MCF 10A (cell line): ENCODE measurements at places on chromosomes 1 and 21.

DNA sequence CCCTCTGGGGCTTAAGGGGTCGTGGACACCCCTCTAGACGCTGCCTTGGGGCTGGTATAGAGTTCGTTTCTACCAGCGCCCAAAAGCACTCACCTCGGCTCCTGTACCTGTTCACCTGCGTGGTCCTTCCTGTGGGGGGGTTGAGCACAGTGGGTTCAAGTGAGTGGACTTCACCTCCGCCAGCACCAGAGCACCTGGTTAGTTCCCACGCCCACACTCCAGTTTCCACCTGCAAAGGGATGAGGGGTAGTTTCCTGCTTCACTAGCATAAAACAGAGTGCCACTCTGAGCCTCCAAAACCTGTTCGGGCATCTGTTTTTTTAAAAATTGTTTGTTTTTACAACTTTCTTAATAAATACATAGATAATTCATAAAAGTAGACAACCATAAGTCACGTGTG is 64.5 kb upstream of the SIPA1L2 start:
- DNase-seq, result no peak

GRCh38 chr1:172162236-172162635 is 258.2 kb upstream of the C1orf105 start:
- no peak for DNase-seq

DNA sequence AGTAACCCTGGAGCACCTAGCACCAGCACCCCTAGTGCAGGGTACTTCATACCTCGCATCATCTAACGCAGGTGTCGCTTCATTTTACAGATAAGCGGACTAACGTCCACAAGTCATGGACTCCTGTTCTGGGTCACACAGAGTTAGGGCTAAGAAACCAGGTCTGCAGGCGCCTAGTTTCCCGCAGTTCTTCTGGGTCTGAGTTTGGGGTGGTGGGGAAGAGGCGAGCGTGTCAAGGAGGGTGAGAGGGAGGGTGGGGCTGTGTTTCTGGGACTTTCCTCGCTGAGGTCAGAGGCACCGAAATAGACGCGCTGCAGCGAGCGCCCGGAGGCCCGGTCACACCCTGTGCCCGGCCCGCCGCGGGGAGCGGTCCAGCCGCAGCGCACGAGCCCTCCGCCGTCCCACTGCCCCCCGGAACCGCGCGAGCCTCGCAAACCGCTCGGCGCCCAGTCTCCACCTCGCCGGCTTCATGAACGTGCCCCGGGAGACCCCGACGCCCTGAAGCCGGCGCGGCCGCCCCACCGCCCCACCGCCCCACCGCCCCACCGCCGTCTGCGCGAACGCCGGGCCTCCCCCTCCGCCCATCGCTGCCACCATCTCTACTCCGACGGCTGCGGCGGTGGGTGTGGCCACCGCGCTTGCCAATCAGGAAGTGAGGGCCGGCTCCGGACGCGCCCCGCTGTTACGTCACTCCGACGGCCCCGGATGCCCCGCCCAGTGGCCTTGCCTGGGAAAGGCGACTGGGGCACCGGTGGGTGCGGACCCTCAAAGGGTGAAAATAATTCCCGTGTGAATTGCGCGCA is 12.3 kb downstream of the IFI6 start:
- peak; percentile 78 for DNase-seq

GRCh38 chr21:46065215-46065913 is 32.5 kb upstream of the COL6A2 start:
- DNase-seq, result no peak

DNA sequence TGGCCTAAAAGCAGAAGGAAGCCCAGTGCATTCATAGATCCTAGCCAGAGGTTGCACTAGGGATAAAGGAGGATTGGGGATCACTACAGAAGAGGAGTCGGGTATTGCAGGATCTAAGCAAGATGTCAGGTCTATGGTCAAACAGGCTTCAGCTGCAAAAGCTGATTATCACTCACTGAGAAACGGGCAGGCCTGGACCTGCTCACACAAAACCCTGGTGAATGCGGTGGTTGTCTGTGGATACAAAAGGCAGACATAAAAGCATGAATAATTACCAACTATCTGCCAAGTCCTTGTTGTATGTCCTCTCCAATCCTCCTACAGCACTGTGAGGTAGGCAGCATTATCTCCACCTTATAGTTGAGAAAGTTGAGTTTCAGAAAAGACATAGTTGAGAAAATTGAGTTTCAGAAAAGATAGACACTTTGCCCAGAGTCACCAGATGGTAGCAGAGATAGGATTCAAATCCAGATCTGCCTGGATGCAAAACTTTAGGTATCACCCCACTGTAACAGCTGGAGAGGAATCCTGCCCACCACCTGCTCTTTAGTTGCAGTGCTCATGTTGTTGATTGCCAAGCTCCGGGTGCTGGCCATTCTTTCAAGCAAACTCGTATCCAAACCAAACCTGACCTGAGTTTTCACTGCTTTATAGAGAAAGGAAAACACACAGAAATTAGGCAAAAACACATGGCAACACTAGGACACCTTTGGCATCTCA is 49.6 kb upstream of the HOOK1 start:
- peak; percentile 65 for DNase-seq

DNA sequence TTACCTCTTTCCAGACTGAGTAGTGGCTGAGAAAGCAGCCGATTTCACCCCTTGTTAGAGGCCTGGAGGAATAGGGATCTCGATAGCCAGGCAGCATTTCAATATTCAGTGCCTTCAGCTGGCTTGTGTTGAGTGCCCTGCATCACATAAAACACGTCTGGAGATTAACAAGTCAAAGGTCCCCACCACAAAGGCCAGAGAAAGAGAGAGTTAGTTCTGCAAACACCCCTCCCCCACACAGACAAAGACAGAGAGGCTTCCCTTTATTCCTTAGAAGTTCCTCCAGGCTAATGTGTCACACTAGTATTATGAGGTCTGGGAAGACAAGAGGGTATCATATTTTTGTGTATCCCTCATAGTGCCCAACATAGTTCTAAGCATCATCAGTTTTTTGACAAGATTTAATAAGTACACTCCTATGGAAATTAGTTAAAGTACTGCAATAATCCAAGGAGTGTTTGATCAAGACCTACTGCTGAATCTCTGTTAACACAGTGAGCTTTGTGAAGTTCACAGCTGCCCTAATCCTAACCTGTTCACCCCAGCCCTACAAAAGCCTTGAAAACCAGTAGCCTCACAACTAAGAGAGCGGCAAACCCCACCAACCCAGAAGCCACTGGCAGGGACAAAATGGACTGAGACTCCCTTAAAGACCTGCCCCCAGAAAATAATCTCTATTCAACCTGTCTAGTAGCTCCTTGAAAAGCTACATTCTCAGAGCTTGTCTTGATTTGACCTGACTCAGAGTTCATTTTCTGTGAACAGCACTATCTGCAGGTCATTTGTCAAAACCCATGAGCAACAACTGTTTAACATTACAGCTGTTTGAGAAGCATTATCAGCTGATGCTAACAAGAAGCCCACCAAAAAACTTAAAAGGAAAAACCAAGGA is 91.9 kb downstream of the COLGALT2 start:
- no peak for DNase-seq

DNA sequence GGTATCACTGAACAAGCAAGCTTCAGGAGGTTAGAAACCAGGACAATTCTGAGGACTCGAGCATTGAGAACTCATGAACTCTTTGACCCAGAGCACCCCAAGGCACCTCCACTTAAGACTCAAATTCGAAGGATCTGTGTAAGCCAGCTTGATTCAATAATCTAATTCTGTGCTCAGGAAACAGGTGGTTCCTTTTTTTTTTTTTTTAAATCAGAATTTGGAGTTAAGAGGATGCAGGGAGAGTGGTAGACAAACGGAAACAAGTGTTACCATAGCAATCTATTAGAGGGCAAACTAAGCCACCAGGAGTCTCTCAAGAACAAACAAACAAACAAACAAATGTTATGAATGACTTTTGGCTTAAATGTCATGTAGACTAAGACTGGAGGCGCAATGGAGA is 53.8 kb upstream of the DPH5 start:
- no peak for DNase-seq

GRCh38 chr1:184933944-184934343 is 40.4 kb downstream of the NIBAN1 start:
- no peak for DNase-seq

GRCh38 chr1:8752411-8752810 is 65.0 kb downstream of the RERE start:
- DNase-seq, result no peak

GRCh38 chr21:19490481-19490880 is 1086.9 kb upstream of the TMPRSS15 start:
- no peak for DNase-seq

DNA sequence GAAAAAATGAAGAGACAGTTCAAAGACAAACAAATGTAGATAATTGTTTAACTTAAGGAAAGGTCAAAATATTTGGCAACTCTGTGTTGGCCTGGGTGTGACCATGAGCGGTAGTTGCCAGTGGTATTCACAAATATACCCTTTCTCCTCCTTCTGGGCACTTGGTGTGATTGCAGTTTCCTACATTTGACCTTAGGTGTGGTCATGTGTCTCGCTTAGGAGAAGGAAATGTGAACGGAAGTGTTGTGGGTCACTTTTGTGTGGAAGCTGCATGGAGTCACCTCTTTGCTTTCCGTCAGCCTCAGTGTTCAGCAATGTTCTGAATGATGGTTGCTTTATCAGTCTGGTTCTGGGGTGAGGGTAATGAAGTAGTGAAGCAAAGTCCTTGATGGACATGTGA is 3.4 kb upstream of the PCSK9 start:
- DNase-seq, result peak; percentile 25

- DNase-seq, result no peak
Observed at GRCh38 chr21:41403331-41403730, 22.7 kb upstream of the MX1 start.

GRCh38 chr1:102772831-102773230 is 335.5 kb downstream of the COL11A1 start:
- DNase-seq, result no peak

DNA sequence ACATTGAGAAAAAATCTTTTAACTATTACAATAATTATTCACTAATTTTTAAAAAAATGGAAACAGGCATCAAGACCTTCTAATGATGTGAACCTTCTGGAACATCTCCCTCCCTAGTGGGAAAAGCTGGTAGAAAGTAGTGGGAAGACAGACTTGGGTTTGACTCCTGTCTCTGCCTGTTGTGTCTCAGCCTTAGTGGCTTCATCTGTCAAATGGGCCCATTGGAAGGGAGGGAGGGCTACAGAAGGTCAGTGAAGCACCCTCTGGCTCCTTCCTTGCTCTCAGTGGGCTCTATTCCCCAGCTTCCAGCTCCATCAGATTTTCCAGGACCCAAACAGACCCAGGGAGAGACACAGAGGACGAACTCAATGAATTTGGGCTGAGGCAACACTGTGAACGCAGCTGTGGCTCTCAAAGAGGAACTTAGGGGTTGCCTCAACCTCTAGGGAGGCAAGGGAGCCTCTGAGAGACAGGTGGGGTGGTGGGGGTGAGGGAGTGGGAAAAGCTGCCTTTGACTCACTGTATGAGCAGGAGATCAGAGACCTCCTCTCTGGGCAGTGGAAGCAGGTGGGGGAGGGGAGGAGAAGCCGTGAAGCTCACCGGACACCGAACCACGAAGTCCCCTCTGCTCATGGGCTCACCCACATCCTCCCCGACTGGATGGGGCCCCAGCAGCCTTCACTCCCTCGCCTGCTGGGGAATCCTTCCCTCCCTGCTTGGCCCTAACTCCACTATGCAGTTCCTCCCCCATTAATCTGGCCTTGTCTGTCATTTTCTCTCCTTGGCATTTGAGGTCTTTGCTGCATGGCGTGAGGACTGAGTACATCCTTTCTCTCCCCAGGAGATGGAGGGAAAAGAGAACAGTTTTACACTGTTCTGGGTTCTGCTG is 4.5 kb downstream of the CNR2 start:
- no peak for DNase-seq

- DNase-seq, result no peak
Observed at GRCh38 chr1:59967780-59968179, 41.2 kb upstream of the CYP2J2 start.

DNA sequence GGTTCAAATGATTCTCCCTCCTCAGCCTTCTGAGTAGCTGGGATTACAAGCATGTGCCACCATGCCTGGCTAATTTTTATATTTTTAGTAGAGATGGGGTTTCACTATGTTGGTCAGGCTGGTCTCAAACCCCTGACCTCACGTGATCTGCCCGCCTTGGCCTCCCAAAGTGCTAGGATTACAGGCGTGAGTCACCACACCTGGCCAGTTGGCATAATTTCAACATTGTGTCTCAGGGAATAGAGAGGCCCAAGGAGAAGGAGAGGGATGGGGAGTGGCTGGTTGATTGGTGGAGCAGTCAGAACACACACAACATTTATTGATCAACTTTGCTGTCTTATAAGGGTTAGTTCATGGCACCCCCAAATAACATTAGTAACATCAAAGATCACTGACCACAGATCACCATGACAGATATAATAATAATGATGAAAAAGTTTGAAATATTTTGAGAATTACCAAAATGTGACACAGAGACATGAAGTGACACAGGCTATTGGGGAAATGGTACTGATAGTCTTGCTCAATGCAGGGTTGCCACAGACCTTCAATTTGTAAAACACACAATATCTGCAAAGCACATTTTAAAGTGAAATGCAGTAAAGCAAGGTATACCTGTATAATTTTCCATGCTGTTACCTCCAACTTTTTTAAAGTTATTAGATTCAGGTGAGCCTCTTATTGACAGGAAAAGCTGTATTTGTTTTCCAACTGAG is 15.8 kb upstream of the CYB5R1 start:
- peak; percentile 64 for DNase-seq

- peak; percentile 66 for DNase-seq
Observed at GRCh38 chr21:46634966-46635323, 529 bp upstream of the PRMT2 start.

GRCh38 chr1:182122913-182123260 is 61.4 kb upstream of the ZNF648 start:
- DNase-seq, result no peak

DNA sequence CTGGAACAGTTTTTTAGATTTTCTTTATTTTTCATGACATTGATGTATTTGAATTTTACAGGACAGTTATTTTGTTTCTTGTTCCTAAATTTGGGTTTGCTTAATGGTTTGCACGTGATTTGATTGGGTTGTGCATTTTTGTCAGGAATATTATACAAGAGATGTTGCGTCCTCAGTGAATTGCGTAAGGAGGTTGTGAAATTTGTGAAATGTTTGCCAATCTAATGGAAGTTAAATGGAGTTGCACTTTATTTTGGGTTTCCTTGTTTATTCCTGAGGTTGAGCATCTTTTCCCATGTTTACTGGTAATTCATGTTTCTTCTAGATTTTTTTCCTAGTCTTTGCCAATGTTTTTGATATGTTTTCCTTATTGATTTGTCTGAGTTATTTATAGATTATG is 19.9 kb downstream of the ZNF648 start:
- DNase-seq, result peak; percentile 80
